Stimulated activated effector memory CD8-positive, alpha-beta T cell treated with anti-CD3 and anti-CD28 coated beads, Interleukin-12 subunit alpha, Interleukin-12 subunit beta, amount 100 ng/mL, for 72 hours (primary cell): ENCODE measurements at places on chromosomes 2 and 18.

- no peak for DNase-seq
These were observed 60.7 kb downstream of the ASXL2 start for GRCh38 chr2:25817630-25818029.

DNA sequence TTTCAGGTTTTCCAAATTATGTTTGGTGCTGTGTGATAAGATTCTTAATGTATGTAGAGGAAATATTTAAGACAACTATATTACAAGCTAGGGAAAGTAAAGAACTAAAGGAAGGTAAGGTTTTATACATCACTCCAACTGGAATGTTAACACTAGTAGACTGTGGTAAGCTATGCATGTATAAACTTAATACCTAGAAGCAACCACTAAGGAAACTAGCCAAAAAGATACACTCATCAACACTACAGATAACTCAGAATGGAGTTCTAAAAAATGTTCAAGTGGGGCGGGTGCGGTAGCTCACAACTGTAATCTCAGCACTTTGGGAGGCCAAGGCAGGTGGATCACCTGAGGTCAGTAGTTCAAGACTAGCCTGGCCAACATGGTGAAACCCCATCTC is 37.8 kb upstream of the MALL start:
- DNase-seq, result no peak

- DNase-seq, result no peak
These were observed 247.6 kb downstream of the SLC8A1 start for GRCh38 chr2:40204268-40204667.

DNA sequence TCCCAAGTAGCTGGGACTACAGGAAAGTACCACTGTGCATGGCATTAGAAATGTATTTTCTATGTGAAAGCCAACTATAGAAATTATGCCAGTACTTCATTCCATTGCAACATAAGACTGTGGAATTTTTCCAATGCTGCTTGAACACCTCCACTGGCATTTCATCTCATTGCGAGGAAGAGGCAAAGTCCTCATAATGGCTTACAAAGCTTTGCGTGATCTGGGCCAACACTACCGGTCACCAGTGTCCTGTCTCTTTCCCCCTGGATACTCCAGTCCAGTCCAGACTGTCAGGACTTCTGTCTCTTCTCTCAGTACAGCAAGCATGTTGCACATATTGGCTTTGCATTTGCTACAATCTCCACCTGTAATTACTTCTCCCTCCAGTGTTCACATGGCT is 223.5 kb downstream of the GPD2 start:
- no peak for DNase-seq
